ENCODE measurements at places on chromosomes 16 and 17.

- no peak for DNase-seq
Measured at GRCh38 chr17:61149862-61150362, 249.7 kb upstream of the TBX2 start.

DNA sequence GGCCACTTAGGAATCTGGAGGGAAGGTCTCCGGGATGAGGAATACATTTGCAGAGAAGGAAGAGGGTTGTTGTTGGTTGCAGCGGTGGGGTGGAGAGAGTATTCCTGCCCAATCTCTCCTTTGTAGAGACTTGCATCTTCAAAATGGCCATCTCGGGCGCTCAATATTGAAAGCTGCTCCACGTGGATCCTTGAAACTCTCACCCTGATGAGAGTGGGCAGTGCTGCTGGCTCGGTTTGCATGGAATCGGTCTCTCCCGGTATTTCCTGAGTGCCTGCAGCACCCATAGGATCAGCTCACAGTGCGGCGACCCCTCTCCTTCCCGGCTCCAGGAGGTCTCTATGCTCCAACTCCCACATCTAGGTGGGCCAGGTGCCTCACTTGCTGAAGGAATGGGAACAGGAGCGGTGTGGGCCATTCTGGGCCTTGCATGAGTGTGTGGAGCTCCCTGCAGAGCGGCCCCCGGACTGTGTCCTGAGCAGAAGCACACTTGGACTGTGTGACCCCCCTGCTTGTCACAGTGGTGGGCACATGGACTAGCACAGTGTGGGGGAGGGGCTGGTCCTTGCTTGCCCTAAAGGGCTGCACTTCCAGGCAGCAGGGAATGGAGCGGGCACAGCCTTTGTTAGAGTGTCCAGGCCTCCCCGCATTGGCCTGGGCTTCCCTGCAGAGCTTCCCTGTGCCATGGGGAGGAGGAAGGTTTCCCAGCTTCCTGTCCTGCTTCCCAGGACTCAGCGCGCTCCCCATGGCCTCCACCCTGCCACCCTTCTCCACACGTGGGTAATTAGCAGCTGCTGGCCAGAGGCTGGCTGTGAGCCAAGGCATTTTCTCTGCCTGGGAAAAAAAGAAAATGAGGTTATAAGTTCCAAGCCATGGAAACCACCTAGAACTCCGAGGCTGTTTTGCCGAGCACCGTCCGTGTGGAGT, 139.3 kb downstream of the IRF8 start:
- no peak for DNase-seq

DNA sequence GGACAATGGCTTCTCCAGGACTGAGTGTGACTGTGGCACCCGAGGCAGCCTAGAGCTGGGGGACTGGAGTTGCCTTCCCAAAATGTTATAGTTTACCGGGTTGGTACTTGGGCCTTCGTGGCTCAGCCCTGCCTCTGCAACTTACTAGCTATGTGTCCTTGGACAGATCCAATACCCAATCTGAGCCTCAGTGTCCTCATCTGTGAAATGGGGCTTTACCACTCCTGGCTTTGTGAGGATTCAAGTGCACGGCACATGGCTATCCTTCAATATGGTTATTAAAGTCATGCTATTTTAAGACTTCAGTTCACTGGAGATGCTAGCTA, 9.6 kb downstream of the IRX5 start:
- no peak for DNase-seq

GRCh38 chr17:64598672-64599071, 63.4 kb downstream of the SMURF2 start:
- no peak for DNase-seq

DNA sequence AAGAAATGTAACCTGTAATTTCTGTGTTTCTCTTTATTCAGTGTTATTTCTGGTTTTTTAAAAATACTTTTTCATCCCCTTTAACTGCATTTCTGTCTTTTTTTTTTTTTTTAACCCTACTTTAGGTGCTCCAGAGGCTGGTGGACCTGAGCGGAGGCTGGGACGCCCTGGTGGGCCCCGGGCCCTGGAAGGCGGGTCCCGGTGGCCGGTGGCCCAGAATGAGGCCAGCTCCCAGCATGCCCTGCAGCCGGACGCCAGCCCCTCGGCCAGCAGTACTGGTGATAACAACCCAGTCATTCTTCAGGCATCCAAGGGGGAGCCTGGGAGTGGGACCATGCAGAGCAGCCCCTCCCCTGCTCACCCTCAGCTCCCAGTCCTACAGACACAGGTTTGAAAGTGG, 1.5 kb downstream of the SRCAP start:
- DNase-seq: no peak

- DNase-seq: no peak
Measured at GRCh38 chr17:5901731-5902130, 168.4 kb upstream of the WSCD1 start.

- DNase-seq: peak; percentile 64
Measured at GRCh38 chr16:30473231-30474073, 910 bp downstream of the ITGAL start.

- peak; percentile 84 for DNase-seq
Measured at GRCh38 chr16:14071576-14072271, 605 bp downstream of the MRTFB start.

DNA sequence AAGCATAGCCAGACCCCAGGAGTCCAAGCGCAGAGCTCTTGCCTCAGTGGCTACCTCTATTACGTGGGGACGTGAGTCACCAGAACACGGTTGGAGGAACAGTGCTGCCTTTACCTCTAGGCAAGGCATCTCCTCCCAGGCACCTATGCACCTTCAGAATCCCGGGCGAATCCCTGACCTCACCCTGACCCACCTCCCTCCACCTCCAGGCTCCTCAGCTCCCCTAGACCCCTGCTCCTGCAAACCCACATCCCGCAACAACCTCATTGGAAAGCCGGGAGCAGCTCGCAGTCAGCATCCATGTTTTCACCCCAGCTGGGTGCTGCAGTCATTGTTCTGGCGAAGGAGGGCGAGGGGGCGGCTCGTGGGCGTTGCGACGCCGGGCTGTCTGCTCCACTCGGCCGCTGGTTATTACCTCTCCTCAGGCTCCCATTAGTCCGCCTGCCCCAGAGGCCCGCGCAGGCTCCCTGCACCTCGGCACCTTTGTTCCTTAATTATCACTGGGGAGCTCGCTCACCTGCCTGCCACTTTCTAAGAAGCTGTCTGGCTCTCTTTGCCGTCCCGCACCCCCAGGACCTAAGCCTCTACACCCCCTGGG, 24.6 kb upstream of the DLX4 start:
- no peak for DNase-seq

DNA sequence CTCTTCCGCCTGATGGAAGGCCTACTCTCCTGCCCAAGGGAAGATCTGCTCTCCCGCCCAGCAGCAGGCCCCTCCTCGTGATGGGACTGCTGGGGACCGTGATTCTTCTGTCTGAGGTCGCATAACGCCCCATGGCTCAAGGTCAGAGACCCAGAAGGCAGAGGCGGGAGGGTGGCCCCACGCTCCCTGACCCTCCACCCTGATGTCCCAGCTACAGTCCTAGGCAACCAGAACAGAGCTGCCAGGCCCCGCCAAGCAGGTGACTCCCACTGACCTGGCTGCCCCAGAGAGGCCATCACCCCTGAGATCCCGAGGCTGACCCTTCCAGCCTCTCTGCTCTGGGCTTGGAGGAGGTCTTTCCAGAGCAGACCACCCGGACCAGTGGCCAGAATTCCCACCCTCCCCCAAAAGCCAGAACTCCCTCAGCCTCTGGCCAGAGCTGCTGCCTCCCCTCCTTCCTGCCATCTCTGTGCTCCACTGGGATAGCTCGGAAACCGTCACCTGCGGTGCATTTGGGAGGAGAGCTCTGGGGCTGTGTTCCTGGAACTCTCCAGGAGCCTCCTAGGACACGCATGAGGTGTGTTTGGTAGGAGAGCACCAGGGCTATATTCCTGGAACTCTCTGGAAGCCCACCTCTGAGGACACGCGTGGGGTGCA, 7.3 kb downstream of the ENPP7 start:
- peak; percentile 70 for DNase-seq

DNA sequence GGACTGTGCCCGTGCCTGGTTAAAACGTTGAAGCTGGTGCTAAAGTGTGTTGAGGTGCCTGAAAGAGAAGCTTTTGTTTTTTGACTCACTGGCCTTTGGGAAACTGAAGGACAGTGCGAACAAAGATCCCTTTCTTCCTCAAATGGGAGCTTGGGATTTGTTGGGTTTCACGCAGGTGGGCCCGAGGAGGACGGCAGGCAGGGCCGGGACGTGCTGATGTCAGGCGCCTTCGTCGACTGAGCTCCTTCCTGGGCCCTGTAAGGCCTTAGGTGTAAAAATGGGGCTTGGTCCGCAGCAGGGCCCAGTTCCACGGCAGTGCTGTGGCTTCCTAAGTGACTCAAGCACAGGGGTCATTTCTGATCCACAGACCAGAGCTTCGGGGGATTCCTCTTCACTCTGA, 106.9 kb downstream of the BANP start:
- DNase-seq: peak; percentile 66

GRCh38 chr16:47538472-47538871, 77.3 kb downstream of the PHKB start:
- no peak for DNase-seq

- DNase-seq: no peak
Measured at GRCh38 chr16:86016201-86016965, 117.4 kb downstream of the IRF8 start.

DNA sequence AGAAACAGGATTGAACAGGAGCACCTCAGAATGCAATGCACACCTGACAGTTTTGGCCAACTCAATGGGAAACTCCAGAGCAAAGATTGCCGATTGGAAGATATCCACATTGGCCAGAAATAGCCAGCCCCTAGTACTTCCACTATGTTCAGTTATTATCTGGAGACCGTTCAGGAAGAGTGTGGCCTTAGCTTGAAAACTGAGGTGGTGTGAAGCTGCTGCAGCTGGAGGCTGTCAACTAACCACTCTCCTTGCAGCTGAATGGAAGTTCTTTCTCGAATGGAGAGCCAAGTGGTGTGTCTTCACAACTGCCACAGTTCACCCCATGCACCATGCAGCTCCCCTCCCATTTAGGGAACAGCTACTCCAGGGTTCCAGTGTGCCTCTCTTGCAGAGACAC, 61.9 kb upstream of the DHX40 start:
- DNase-seq: no peak

DNA sequence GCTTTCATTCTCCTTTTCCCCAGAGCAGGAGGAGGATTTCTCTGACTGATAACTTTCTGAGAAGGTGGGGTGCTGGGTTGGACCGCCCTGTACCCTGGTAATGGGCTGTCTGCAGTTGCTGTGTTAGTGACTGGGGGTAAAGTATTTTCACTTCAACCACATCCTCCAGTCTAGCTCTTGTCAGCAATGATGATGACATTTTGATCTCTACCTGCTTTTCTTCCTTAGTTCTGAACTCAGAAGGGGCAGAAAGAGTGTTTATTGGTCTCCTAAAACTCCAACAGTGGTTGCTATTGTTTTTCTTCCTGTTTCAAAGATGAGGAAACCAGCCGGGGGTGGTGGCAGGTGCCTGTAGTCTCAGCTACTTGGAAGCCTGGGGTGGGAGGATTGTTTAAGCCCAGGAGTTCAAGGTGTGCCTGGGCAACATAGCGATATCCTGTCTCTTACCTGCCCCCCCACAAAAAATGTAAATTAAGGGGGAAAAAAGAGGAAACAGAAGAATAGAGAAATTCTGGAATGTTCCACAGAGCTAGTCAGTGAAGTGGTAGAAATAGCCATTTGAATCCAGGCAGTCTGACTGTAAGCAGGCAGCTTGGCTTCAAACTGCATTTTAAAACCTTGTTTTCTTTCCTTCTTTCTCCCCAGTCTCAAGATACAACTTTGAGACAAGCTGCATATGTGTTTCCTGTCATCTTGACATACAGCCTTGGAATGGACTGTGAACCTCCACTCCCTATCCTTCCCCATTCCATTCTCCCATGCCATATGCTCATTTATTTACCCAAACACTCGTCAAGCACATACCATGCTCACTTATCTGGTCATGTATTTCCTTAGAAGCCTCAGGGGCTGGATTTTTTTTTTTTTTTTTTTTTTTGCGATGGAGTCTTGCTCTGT, 3.3 kb upstream of the N4BP1 start:
- no peak for DNase-seq

DNA sequence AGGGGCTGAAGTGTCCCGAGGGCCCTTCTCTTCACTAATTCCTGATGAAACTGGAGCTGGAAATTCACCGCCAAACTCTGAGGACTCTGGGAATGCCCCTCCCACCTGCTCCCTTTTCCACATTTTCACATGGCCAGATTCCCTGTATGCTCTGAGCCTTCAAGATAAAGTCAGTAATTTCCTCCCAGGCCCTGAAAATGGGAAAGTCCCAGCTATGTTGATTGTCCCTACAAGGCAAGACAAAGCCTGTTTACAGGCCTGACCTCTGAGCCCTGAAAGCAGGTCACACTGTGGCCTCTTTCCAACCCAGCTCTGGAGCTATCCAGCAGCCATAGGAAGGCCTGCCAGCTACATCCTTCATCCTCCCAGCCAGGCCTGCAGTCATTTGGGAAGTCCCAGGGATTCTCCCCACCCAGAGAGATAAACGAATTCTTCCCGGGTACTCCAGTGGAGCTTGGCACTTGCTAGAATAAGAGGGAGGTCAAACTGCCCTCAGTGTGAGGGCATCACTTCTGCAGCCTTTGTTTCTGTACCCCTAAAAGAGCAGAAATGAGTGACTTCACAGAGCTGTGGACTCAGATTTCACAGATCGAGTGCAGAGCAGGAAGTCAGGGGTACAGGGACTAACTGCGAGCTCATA, 19.6 kb upstream of the CCL2 start:
- peak; percentile 80 for DNase-seq

- no peak for DNase-seq
Measured at GRCh38 chr17:27550974-27551505, 79.9 kb upstream of the LGALS9 start.

DNA sequence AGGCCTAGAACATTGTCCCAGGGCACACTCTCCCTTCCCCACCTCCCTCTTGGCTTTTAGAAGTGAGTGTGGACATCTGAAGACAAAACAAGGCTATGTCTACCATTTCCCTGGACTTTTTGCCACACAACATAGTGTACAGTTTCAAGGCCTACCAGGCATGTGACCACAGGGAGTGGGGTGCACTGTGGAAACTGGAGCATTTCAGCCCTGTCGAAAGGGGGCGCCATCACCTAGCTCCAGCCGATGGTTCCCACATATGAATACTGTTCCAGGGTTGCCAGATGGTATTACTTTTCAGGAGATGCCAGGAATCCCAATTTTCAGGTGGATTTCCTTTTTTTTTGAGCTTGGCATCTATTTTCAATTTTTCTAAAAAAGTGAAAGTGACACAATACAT, 140.7 kb downstream of the KATNIP start:
- peak; percentile 79 for DNase-seq

DNA sequence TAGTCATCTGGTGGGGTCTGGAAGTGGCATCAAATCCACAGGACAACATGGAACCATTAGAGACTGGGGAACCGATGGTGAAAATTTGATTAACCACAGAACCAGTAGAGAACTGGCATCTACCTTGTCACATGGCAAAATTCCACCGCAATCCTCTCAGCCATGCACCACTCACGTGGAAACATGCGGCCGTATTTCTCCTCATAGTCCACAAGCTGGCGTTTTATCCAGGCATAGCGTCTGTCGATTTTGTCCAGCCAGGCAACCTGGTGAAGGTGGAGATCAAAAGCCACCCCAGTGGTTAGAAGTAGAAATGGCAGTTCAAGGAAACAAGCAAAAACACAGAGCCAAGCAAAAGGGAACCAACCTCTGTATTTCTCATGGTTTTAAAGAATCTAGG, 87.6 kb downstream of the VPS53 start:
- DNase-seq: no peak

- no peak for DNase-seq
Measured at GRCh38 chr16:49452578-49452977, 79.0 kb downstream of the C16orf78 start.

Data from aorta (tissue), 5 donors.